Thyroid gland (tissue), 4 donors: ENCODE measurements at places on chromosomes 2 and 18. TPM values are rescaled to one million over a fixed set of nuclear protein-coding genes. Genes with fewer than 3 reads are reported as not detected.

SERPINB12 gene
- total RNA-seq, result not detected

DNA sequence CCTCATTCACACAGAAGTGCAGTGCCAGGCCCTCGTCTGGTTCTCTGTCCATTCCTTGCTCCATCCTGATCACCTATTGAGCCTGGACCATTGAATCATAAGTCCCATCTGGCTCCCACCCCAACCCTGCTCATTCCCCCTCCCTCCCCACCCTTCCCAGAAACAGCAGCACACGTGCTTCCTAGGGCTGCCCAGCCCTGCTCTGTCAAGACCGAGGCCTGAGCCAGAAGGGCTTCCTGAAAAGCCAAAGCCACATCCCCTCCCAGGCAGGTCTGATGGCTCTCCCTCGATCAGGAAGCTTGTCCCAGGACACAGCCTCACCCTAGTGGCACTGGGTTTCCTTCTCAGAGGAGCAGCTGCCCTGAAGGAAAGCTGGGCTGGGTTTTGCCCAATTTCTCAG is 79.8 kb upstream of the FZD7 start:
- H3K27ac ChIP-seq, result no peak overlapping the region
- H3K4me1 ChIP-seq, result no peaks in the 10 kb centered on the region

- H3K27me3 ChIP-seq, result no peaks in the 10 kb centered on the region
- H3K27ac ChIP-seq, result no peak overlapping the region
- no peaks in the 10 kb centered on the region for H3K36me3 ChIP-seq
- no peak for DNase-seq
- H3K4me3 ChIP-seq, result no peak overlapping the region
These were observed 792.6 kb downstream of the CPS1 start for GRCh38 chr2:211349031-211349430.

GRCh38 chr2:172858473-172858745 is 122.8 kb downstream of the RAPGEF4 start:
- no peaks in the 10 kb centered on the region for H3K27me3 ChIP-seq
- no peaks in the 10 kb centered on the region for H3K4me1 ChIP-seq
- no peaks in the 10 kb centered on the region for H3K36me3 ChIP-seq
